ENCODE measurements at places on chromosomes 16 and 17. TPM values are rescaled to one million over a fixed set of nuclear protein-coding genes. Genes with fewer than 3 reads are reported as not detected.

The RCVRN gene
- not detected for polyA plus RNA-seq

The KRT40 gene
- not detected for polyA plus RNA-seq

The TCAP gene
- 0.46 TPM for polyA plus RNA-seq

The KRT23 gene
- polyA plus RNA-seq, result not detected

The TSPAN10 gene
- 1.1 TPM for polyA plus RNA-seq

The KRT13 gene
- polyA plus RNA-seq, result not detected

The CCDC144A gene
- 7.4 TPM for polyA plus RNA-seq

The RNF227 gene
- 0.76 TPM for polyA plus RNA-seq

The JPH3 gene
- 0.35 TPM for polyA plus RNA-seq

The SOX9 gene
- polyA plus RNA-seq, result not detected

The MC1R gene
- 4.2 TPM for polyA plus RNA-seq

The LYRM9 gene
- polyA plus RNA-seq, result 3.0 TPM

The SLC2A4 gene
- polyA plus RNA-seq, result 0.12 TPM

The DHRS7C gene
- polyA plus RNA-seq, result not detected

The KRTAP4-4 gene
- not detected for polyA plus RNA-seq

The ZNF205 gene
- 19.0 TPM for polyA plus RNA-seq

The C17orf107 gene
- 0.86 TPM for polyA plus RNA-seq

The LITAFD gene
- not detected for polyA plus RNA-seq

The HBZ gene
- not detected for polyA plus RNA-seq

The CDH16 gene
- polyA plus RNA-seq, result not detected

The SOST gene
- polyA plus RNA-seq, result not detected

The XYLT1 gene
- 0.51 TPM for polyA plus RNA-seq

The SLFN13 gene
- polyA plus RNA-seq, result 2.3 TPM

The PLK1 gene
- polyA plus RNA-seq, result 111 TPM

The KLHL36 gene
- 36.4 TPM for polyA plus RNA-seq

The SLFN14 gene
- not detected for polyA plus RNA-seq

The OR3A3 gene
- not detected for polyA plus RNA-seq

The TBX6 gene
- 0.40 TPM for polyA plus RNA-seq

The OSGIN1 gene
- polyA plus RNA-seq, result 11.5 TPM

The ADAMTS18 gene
- 11.7 TPM for polyA plus RNA-seq

The CAPNS2 gene
- 1.4 TPM for polyA plus RNA-seq

The ASIC2 gene
- not detected for polyA plus RNA-seq

The PRM2 gene
- polyA plus RNA-seq, result not detected

The SUPT6H gene
- polyA plus RNA-seq, result 33.9 TPM

The NME4 gene
- 264 TPM for polyA plus RNA-seq

The PSMC3IP gene
- polyA plus RNA-seq, result 5.9 TPM

The SLC9A5 gene
- 2.7 TPM for polyA plus RNA-seq
